GOT3 (cell line): ENCODE measurements at places on chromosomes 4 and X.

DNA sequence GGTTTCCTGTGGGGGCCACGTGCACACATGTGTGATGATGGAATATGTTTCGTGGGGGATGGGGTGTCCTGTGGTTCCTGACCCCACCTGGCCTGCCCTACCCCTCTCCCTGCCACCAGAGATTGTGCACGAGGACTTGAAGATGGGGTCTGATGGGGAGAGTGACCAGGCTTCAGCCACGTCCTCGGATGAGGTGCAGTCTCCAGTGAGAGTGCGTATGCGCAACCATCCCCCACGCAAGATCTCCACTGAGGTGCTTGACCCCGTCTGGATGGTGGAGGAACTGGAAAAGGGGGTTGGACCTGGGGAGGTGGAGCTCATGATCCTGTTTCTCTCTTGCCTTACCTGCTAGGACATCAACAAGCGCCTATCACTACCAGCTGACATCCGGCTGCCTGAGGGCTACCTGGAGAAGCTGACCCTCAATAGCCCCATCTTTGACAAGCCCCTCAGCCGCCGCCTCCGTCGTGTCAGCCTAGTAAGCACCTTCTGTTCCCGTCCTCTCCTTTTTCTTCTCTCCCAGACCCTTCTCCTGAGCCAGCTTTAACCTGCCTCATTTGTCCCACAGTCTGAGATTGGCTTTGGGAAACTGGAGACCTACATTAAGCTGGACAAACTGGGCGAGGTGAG, 5.9 kb downstream of the CDK16 start:
- no peak for DNase-seq

GRCh38 chrX:47218920-47219815, 687 bp downstream of the CDK16 start:
- no peak for DNase-seq

DNA sequence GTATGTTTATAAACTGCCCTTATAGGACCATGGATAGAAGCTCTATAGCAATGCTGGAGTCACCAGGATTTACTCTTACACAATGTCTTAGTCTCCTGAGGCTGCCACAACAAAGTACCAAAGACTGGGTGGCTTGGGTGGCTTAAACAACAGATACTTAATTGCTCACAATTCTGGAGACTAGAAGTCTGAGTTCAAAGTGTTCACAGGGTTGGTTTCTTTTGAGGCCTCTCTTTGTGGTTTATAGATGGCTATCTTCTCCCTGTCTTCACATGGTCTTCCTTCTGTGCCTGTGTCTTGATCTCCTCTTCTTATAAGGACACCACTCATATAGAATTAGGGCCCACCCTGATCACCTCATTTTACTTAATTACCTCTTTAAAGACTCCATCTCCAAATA, 2.0 kb upstream of the TRPC3 start:
- DNase-seq: no peak

DNA sequence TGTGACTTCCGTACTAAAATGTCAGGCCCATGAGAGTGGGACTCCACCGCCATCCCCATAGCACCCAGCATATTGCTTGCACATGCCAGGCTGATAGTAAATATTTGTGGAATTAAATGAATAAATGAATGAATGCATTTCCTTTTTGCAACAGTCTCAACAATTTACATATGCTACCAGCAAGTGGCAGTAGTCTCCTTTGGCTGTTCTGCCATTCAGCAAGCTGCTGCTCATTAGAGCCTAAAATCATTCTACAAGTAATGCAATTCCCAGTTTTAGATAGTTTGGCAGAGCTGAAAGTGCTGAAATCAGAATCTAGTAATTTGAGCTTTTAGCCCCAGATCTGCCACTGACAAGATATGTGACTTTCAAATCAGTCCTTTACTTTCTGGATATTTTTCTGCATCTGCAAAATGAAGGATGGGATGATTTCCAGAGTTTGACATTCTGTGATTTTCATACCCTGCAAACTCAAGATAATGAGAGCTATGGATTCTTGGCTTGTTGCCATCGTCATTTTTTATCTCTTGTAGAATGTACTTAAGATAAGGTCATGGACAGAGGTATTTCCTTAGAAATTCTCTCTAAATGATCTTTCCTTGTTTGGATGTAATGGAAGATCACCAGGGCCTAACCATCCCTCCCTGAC, 35.7 kb upstream of the INTS6L start:
- no peak for DNase-seq

GRCh38 chr4:150768497-150768896, 186.5 kb downstream of the MAB21L2 start:
- no peak for DNase-seq
